Forelimb muscle (tissue), 1 donor: ENCODE measurements at places on chromosomes 2 and 18.

- no peak for DNase-seq
Measured at GRCh38 chr2:40034198-40034597, 255.1 kb upstream of the THUMPD2 start.

DNA sequence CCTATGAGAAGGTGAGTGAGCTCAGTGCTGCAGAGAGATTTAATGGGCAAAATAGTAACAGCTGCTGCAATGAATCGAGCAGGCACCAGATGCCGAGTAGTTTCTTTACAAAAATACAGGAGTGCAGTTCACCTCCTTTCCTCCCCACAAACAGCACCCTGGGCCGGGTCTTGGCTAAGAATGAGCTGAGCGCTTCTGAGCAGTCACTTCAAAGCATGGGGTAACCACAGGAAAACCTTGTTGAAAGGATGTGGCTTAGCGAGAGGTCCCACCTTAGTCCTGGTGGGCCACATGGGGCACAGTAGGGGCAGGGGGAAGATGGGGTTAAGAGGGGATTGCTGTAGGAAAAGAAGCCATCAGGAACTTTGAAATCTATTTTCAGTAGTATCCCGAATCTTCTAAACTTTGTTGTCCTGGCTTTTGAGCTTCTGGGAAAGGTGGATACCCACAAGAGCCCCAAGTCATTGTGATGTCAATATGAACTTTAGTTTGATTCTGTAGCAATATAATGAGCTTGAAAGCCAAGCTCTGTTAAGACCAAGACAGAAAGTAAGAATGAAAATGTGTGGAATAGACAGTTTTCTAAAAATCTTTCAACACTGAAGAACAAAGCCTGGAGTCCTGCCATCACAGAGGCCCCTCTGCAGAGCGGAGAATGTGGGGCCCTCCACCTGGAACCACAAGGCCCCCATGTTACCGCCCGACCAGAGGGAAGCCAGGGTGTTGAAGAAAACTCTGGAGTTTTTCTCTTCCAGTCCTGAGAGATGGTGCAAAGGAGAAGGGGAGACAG, 101.0 kb upstream of the ZNF236 start:
- no peak for DNase-seq

DNA sequence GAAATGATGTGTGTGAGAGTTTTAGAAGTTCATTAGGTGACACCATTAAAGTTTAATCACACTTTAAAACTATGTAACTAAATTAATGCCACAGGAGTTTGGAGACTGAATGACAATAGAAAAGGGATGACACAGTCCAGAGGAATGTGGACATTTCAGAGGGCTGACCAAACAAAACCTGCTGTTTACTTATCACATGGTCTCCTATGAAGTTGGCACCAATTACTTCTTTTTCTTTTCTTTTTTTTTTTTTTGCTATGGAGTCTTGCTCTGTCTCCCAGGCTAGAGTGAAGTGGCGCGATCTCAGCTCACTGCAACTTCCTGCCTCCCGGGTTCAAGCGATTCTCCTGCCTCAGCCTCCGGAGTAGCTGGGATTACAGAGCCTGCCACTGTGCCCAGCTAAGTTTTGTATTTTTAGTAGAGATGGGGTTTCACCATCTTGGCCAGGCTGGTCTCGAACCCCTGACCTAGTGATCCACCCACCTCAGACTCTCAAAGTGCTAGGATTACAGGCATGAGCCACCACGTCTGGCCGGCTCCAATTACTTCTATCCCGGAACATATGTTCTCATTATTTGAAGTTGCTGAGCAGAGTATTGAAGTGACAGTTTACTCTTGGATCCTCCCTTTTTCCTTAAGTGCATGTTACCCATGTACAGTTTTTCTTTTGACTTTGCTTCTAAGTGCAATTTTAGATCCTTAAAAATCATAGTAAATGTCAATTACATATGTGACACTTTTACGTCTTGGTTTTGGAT, 4.3 kb downstream of the AGPS start:
- DNase-seq: no peak

GRCh38 chr2:118689456-118689855, 158.0 kb downstream of the EN1 start:
- DNase-seq: no peak

GRCh38 chr18:61998335-61998734, 105.5 kb upstream of the RNF152 start:
- DNase-seq: no peak

DNA sequence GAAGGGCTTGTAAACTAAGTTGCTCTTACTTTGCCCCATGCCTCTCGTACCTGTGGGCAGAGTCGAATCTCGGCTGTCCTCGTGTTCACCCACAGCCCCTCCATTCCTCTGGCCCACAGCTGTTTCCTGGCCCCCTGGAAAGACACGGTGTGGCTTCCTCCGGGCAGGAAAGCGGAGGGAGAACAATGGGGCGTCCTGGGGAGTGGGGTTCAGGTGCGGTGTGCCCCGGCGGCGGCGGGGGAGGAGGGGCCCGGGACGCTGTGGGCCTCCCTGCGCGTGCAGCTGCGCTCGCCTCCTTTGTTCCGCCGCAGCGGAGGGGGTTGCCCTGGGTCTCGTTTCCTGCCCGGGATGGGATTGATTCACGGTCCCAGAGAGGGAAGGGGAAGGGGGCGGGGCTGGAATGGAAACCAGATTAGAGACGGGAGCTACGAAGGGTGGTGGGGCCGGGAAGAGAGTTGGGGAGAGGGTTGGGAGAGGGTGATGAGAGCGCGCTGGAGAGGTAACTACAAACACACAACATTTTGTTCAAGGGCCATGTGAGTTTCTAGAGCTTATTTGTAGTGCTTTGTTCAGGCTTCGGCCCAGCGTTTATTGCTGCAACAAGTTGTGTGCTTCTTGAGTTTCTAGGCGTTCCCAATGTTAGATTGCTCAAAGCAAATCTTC, 796 bp downstream of the MYO1B start:
- DNase-seq: no peak

DNA sequence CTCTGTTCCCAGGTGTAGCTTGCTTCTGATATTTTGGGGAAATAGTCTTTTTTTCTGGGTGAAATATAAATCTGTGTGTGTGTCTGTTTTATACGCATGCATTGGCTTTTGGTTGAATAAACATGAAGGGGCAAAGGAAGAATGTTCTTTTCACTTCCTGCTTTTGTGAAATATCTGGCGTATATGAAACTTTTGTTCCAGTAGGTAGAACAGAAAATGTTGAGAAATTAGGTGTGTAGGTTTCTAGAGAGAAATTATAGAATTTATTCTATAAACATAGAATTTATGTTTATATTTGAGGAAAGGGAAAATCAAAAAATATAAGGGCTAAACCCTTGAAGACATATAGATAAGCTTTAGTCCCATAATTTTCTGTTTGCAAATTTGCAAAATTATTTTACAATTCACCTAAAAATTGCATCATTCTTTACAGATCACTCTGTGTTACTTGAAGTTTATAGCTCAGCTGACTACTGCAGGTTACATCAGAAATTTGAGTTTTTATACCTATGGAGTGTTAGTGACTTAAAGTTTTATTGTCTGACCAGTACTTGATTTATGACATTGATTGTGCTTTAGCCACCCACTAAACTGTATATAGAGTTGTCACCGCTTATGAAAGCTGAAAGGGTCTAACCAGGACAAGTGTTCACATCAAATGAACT, 116.1 kb downstream of the FAM117B start:
- no peak for DNase-seq
